ENCODE measurements at places on chromosomes 16 and 17.

DNA sequence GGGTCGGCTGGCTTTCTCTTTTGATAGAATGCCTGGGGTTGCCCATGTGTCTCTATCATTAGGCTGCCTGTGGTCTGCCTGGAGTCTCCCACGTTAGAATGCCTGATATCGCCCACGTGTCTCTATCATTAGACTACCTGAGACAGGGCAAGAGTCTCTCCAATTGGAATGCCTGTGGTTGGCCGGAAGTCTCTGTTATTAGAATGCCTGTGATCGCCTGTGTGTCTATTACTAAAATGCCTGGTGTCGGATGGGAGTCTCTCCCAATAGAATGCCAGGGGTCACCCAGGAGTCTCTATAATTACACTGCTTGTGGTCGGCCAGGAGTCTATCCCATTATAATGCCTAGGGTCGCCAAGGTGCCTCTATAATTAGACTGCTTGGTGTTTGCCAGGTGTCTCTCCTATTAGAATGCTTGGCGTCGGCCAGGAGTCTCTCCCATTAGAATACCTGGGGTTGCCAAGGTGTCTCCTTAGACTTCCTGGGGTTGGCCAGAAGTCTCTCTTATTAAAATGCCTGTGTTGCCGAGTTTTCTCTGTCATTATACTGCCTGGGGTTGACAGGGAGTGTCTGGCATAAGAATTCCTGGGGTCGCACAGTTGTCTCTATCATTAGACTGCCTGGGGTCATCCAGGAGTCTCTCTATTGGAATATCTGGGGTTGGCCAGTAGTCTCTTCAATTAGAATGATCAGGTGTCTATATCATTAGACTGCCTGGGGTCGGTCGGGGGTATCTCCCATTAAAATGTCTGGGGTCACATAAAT, 2272.8 kb downstream of the TP53TG3F start:
- DNase-seq = no peak

GRCh38 chr17:17844079-17844478, 7.3 kb upstream of the SREBF1 start:
- no peak for DNase-seq

DNA sequence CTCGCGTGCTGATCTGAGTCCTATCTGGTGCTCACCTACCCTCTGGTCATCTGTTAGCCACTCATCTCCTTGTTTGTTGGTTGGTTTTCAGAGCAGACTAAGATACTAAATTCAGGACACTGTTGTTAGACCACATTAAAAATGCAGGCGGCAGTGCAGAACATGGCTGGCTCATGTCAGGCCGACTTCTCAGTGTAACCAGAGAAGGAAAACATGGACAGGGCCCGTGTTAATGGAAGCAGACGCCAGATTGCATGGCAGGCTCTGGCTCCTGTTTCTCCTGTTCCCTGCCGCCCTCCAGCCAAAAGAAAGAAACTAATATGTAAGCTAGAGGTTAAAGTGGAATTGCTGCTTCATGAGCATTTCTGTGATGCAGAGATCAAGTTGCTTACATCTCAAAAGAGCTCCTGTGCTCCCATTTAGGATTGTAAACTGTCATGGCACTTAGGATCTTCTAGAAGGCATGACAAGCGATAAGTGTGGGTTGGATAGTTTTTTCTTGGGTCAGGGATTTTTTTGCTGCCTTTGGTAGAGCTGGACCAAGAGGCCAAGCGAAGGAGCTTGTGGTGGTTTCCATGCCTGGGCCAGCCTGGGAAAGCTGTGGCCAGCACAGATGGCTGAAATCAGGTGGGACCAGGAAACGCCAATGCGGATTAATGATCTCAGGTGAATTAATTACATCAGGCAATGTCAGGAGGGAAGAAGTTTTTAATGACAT, 56.1 kb downstream of the YPEL2 start:
- no peak for DNase-seq

GRCh38 chr16:87847785-87848675, 21.3 kb downstream of the SLC7A5 start:
- DNase-seq = no peak

GRCh38 chr17:19977293-19978208, at the start of gene AKAP10:
Gene AKAP10 (minus strand): TSS chr17:19977828. CDS start chr17:19977679, 149 bp downstream.
- DNase-seq = peak; percentile 71

- peak; percentile 28 for DNase-seq
Observed at GRCh38 chr17:74677558-74678466, 34.9 kb downstream of the CD300LF start.

- DNase-seq = no peak
Observed at GRCh38 chr16:11913425-11914079, 2.2 kb downstream of the GSPT1 start.

DNA sequence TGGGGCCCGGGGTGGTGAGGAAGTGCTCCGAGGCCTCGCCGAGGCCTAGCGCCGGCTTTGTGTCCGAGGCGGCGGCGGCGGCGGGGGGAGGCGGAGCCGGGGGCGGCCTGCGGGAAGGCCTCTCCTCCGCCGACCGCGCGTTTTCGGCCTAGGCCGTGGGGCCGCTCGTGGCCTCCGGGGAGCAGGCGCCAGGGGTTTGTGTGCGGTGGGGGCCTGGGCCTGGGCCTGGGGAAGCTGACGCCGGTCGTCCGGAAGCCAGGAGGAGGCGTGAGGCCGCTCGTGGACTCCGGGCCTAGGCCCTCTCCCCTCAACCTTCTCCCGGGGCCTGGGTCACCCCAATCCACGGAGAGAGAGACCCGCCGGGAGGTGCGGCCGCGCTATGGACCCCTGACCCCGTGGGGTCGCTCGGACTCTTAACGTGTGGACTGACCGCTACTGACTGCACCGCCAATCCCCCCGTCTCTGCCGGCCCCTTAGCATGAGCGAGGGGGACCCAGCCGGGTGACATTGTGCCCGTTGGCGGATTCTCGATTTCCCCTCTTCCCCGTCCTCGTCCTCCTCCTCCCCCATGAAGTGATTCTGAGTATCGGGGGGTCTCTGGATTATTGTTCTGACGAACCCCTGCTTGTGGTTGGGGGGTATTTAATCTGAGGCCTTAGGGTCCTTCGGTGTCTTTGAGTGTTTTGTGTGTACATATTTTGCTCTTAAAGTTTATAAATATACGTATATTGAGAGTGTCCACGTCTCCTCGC, 660 bp downstream of the RBBP6 start:
- DNase-seq = no peak

DNA sequence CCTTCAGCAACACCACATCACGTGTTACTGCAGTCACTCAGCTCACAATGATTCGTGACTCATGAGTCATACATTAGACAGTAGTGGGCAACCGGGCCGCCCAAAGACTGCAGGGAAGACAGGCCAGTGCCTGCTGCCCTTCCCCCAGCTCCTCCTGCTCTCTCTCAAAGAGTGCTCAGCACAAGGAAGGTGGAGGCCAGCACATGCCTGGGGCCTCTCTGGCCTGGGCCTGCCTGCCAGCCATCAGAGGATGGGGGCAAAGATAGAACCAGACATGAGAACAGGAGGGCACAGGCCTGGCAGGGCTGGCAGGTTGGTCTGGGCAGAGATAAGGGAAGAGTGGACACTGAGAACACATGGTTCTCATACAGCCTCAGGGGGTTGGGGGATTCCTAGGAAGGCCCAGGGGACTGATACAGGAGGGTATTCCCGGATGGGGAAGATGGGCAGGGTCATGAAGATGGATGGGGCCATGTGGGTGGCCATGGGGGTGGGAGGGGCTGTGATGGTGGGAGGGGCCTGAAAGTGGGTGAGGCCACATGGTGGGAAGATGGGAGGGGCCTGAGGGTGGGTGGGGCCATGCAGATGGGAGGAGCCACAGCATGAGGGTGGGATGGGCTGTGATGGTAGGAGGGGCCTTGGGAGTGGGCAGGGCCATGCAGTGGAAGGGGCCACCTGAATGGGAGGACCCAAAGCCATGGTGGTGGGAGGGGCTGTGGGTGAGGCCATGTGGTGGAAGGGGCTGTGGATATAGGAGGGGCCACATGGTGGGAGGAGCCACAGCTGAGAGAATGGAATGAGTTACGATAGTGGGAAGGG, 29.0 kb downstream of the KATNB1 start:
- DNase-seq = no peak

- DNase-seq = no peak
Observed at GRCh38 chr16:83315271-83315670, 492.5 kb upstream of the HSBP1 start.

DNA sequence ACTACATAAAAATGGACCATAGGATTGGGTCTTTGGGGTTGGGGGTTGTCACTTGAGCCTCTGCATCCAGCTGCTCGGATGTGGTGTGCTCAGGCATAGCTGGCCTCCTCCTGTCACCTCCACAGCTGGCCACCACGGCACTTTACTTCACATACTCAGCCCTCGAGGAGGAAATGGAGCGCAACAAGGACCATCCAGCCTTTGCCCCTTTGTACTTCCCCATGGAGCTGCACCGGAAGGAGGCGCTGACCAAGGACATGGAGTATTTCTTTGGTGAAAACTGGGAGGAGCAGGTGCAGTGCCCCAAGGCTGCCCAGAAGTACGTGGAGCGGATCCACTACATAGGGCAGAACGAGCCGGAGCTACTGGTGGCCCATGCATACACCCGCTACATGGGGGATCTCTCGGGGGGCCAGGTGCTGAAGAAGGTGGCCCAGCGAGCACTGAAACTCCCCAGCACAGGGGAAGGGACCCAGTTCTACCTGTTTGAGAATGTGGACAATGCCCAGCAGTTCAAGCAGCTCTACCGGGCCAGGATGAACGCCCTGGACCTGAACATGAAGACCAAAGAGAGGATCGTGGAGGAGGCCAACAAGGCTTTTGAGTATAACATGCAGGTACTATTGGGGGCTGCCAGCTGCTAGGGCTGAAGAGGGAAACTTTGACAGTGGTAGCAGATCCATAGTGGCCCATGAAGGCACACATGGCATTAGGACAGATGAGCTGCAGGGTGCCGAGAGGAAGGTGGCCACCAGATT, 30.8 kb downstream of the CDIP1 start:
- DNase-seq = no peak

GRCh38 chr17:17518951-17519350, 22.8 kb upstream of the RASD1 start:
- no peak for DNase-seq

GRCh38 chr17:16919663-16920627, 52.0 kb downstream of the TNFRSF13B start:
- no peak for DNase-seq
